ENCODE measurements at places on chromosomes 5 and 9.

DNA sequence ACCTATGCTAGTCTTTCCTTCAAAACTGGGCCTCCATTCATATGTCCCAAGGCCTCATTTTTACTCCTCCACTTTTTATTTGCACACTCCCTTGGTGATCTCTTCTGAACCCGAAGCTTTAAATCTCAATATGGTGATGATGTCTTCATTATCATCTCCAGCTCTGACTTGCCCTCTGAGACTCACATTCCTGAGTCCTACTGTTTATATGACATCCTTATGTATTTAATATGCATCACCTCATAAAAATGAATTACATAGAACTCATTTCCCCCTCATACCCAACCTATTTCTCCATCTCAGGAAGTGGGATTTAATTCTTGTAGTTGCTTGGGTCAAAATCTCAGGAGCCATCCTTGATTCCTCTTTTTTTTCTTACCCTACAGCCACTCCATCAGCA is 473.0 kb downstream of the EBF1 start:
- DNase-seq: no peak

DNA sequence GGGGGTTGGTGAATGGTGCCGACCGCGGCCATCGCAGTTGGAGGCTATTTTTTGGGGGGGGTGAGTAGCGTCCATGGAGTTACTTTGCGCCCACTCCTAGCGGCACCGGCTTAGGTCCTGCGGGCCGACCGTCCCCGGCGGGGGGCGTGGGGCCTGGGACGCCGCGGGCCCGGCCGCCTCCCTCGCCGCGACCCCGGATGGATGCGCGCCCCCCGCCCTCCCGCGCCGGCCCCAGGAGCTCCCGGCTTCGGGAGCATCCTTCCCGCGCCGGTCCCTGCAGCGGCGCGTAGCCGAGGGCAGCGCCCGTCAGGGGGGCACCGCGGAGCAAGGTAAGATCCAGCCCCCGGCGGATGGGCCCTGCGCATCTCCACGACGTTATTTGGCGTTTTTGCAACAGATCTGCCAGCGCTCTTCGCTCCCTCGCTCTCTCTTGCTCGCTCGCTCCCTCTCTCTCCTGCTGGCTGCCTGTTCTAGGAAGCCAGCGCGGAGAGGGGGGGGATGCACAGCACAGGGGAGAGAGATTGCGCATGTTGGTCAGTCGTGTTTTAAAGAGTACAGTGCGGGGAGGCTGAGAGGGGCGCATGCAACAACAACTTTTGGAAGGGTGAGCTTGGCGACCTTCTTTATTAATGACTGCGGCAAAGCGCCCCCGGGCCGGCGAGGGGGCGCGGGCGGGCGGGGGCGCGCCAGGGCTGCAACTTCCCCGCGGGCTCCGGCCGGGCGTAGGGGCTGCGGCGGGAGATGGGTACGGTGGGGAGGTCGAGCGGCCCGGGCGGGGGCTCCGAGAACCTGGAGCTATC is 413 bp downstream of the JADE2 start:
- peak; percentile 68 for DNase-seq

DNA sequence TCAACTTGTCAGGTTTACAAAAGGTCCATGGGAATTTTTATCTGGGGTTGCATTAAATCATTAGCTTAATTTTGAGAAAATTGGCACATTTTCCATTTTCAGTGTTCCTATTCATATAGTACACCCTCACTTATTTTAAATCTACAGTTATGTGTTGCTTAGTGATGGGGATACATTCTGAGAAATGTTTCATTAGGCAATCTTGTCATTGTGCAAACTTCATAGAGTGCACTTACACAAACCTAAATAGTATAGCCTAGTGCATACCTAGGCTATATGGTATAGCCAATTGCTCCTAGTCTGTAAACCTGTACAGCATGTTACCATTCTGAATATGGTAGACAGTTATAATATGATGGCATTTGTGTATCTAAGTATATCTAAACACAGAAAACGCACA is 19.8 kb upstream of the FAM151B start:
- no peak for DNase-seq

GRCh38 chr5:58544195-58544594 is 38.7 kb upstream of the RAB3C start:
- no peak for DNase-seq

- DNase-seq: no peak
These were observed 17.5 kb downstream of the TMEM161B start for GRCh38 chr5:88251048-88251711.

DNA sequence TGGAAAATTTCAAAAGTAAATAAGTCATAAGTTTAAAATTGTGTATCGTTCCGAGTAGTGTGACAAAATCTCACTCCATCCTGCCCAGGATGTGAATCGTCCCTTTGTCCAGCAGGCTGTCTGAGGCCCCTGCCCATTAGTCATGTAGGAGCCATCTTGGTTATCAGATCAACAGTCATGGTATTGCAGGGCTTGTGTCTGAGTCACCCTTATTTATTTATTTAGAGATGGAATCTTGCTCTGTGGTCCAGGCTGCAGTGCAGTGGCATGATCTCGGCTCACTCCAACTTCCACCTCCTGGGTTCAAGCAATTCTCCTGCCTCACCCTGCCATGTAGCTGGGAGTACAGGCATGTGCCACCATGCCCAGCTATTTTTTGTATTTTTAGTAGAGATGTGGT is 30.2 kb downstream of the ITGA2 start:
- DNase-seq: peak; percentile 89

DNA sequence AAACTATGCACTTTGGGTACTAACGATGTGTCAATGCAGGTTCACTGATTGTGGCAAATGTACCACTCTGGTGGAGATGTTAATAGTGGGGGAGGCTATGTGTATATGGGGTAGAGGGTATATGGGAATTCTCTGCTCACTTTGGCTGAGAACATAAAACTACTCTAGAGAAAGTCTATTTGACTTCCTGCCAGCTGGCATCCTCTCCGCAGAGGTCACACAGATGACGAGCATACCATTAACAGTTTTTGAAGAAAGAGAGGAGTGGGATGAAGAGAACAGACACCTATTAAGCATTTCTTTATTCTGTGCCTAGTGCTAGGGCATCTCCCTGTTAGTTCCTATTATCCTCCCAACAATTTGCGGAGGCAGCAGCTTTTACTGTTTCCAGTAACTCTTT is 58.4 kb upstream of the TRIM32 start:
- DNase-seq: peak; percentile 21

DNA sequence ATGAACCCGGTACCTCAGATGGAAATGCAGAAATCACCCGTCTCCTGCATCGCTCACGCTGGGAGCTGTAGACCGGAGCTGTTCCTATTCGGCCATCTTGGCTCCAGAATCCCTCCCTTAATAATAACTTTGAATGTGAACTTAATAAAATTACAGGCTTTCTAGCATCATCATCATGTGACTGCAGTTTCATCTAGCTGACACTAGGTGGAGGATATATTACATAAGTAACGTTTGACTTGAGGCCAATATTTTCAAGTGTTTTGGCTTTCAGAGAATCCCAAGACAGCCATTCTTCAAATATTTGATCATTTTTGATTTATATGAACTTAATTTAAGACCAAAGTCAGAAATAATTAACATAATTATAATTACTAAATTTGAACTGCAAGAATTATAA is 474.9 kb upstream of the CDH10 start:
- DNase-seq: peak; percentile 1

GRCh38 chr5:2574155-2574554 is 177.3 kb downstream of the IRX2 start:
- DNase-seq: no peak

- DNase-seq: no peak
These were observed 113.0 kb downstream of the COL23A1 start for GRCh38 chr5:178476972-178477754.

- DNase-seq: no peak
These were observed 49.6 kb upstream of the CCNG1 start for GRCh38 chr5:163387589-163388343.

DNA sequence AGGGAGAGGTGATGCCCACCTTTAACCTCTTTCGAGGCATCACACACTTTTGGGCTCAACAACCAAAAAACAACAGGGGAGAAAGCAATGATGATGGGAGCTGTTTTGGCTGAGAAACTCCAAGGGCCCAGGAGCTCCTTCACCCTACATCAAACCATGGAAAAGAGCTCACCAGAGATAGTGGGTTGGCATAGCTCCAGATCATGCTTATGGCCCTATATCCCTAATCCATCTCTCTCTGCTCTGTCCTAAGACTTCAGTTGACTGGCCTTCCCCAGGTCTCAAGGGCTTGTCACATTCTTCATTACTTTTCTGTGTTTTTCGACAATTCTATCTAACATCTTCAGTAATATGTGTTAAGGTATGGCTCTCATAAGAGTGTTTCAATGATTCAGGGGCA is 5.7 kb upstream of the CTSL start:
- no peak for DNase-seq

DNA sequence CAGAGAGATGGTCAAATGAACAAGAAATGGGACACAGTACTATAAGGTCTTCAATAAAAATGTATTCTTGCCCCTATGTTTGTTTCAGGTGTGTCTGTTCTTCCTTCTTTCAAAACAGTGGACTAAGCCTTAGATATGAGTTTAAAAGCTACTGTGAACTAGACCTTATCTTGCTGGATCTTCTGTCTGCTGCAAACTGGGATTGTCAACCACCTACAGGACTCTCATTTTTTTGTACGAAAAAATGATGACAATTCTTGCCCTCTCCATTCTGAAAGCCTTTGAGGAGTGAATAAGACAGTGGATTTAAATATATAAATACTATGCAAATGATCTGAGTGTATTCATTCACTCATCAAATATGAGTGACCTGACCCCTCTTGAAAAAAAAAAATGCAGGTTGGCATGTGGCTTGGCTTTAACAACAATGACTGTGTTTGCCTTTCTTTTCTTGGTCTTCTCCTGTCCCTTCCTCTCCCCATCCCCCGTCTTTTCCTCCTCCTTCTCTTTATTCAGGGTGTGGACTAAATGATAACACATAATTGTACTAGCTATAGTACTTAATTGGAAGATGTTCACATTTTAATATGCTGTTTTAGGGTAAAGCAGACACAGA is 235.5 kb upstream of the TRIM32 start:
- peak; percentile 27 for DNase-seq

- peak; percentile 89 for DNase-seq
These were observed 3.1 kb upstream of the GNPDA1 start for GRCh38 chr5:142015781-142016533.

- DNase-seq: no peak
These were observed 45.7 kb downstream of the STOM start for GRCh38 chr9:121324316-121324715.

DNA sequence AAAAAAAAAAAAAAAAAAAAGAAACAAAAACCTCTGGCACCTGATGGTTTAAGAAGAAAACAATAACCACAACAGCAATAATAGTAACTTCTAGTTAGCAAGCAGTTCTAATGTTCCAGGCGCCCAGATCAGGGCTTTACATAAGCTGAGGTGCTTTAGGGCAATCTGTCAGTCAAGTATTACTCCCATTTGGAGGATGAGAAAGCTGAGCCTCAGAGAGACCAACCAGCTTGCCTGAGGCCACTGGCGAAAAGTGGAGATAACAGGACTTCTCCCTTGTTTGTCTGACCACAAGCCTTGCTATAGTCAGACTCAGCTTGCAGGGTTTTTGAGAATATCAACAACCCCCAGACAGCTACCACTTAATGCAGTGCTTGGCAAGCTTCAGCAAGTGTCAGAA is 83.5 kb upstream of the BOD1 start:
- DNase-seq: no peak

DNA sequence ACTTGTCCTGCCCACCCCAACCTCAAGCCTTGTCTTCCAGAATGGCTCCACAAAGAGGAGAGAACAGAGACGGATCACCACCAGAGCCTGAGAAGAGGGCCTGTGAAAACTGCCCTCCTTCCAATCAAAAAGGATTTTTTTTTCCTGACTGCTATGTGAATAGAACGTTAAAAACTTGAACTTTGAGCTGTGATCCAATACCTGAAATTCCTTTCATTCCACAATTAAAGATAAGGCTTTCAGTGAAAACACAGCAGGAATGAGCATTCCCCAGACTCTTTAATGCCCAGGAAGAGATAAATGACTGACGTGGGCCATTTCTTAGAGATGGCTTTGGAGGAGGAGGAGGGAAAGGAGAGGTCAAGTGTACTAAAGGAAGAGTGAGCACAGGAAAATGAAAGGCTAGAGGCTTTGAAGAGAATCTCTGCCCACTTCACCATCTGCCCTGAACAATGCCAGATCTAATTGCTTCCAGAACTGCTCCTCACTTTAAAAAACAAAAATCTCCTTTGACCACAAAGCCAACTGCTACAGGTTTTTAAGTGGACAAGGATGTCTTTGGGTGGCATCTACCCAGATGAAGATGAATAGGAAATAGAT is 177.9 kb upstream of the MAP3K1 start:
- DNase-seq: peak; percentile 74

- no peak for DNase-seq
These were observed 251.8 kb downstream of the ZNF608 start for GRCh38 chr5:124494540-124495116.

DNA sequence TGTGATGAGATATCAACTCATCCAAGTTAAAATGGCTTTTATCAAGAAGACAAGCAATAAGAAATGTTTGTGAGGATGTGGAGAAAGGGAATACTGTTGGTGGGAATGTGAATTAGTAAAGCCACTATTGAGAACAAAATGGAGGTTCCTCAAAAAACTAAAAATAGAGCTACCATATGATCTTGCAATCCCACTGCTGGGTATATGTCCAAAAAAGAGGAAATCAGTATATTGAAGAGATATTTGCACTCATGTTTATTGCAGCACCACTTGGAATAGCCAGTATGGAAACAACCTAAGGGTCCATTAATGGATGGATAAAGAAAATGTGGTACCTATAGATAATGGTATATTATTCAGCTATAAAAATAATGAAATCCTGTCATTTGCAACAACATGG is 25.1 kb downstream of the PPIP5K2 start:
- no peak for DNase-seq

GRCh38 chr5:62143268-62144229 is 162.5 kb upstream of the KIF2A start:
- DNase-seq: peak; percentile 58
